ENCODE measurements at places on chromosomes 1 and 21.

DNA sequence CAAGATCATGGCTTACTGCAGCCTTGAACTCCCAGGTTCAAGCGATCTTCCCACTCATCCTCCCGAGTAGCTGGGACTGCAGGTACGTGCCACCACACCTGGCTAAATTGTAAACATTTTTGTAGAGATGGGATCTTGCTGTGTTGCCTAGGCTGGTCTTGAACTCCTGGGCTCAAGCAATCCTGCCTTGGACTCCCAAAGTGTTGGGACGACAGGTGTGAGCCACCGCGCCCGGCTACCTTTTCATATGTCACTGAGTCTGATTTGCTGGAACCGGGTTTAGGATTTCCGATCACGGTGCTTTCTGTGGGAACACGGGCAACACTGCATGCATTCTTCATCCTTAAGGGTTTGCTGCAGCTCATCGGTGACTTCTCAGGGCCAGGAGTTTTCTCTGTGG is 32.2 kb upstream of the PCBP3 start:
- DNase-seq = no peak

- DNase-seq = no peak
Measured at GRCh38 chr1:156319664-156320063, 18.4 kb downstream of the CCT3 start.

GRCh38 chr21:43983860-43984420 is 28.2 kb upstream of the TRAPPC10 start:
- no peak for DNase-seq

- no peak for DNase-seq
Measured at GRCh38 chr1:151277249-151277648, 4.8 kb upstream of the ZNF687 start.

Measured in large intestine (tissue), 12 donors.